ENCODE measurements at places on chromosomes 7 and 10.

- no peak for DNase-seq
Observed at GRCh38 chr10:22629852-22630233, 84.5 kb downstream of the PIP4K2A start.

- DNase-seq = no peak
Observed at GRCh38 chr10:103448746-103449145, 3.4 kb downstream of the CALHM2 start.

- DNase-seq = no peak
Observed at GRCh38 chr10:116636976-116637375, 16.2 kb downstream of the PNLIPRP2 start.

- DNase-seq = no peak
Observed at GRCh38 chr10:121302541-121303180, 295.6 kb downstream of the FGFR2 start.

DNA sequence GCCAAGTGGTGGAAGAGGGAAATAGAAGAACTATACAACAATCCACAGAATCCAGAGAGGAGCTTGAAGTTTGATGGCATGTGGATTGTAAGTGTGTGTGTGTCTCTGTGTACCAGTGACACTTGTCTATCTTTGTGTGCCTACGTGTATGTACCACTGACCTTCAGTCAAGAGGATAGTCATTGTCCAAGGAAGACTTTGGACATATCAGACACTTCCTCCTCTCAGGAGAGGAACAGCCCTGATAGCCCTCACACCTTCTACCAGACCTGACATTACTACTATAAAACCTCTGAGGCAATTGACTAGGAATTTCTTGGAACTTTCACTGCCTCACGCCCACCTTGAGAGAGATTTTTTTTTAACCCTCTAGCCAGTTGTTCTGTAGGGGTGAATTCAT is 19.6 kb upstream of the MGAM2 start:
- DNase-seq = no peak

DNA sequence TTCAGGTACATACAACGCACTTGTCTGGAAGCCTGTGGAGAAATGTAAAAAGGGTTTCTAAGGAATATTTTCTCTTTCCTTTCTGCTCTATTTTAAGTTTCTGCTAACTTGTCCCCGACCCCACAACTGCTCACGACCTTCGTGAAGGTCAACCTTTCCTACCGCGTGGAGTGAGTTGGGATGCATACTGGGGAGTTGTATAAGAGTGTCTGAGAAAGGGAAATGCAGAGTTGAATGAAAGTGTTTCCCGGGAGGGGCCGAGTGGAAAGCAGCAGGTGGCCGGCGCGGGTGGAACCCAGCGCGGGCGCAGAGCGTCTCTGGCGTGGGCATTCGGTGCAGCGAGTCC is 17.9 kb upstream of the ACBD5 start:
- no peak for DNase-seq

DNA sequence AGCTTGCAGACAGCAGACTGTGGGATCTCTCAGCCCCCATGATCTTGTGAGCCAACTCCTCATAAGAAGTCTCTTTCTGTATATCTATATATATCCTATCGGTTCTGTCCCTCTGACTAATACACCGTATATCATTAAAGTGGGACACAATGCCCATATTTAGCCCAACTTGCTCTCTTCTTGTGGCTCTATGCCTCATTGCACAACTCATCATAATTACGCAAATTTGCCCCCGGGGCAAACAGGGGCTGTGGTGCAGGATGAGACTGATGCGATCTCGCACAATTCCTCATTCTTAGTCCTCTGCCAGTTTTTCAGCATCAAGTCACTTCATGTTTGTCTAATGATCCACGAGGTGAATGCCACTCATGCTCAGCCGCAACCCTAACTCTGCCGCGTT is 183.2 kb downstream of the PRPF18 start:
- no peak for DNase-seq

DNA sequence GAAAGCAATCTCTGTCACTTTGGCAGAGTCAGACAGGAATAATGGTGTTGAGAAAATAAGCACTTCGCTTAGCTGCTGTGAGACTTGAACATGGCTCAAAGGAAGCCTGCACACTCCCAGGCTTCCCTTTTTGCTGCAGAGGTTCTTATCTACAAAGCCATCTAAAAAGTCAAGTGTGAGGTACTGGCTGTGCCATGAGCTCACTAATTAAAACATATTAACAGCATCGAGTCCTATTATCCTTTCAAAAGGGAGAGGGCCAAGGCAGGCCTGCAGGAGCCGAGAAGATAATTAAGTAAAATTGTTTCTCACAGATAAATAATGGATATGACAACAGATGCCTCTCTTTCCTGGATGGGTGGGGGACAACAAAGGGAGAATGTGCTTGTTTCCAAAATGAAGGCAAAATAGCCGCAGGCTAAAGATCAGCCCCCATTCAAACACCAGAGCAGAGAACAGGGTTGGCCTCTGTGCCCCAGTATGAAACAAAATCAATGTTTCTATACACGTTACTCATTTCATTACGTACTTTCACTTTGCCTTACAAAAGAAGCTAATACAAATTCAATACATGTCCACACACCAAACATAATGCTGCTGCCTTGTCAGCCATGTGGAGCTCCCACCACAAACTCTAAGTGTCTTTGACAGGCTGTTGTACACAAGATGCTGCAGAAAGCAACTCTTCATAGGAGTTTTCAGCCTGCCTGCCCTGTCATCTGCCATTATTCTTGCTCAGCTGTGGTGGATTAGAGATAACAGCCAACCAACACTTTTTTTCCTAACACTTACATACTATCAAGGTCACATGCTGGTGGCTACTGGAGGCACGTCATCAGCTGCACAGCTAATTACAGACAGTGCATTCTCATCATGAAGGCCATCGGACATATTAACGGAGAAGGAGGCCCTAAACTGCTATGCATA is 55.3 kb downstream of the ELAPOR2 start:
- DNase-seq = no peak

DNA sequence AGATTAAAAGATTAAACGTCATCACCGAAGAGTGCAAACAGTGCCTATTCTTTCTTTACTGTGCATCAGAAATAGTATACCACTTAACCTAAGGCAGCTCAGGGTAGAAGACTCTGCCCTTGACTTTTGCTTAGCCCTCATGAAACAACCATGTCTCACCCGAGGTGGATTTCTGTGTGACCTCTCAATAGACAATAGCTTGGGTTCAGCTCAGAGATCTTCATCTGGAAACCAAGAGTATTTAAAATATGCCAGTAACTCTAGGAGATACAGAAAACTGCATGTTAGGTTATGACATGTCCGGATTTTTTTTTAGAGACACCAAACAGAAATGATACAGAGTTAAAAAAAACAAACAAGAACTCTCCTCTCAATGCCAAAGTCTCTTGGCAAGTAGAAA is 75.8 kb downstream of the JAZF1 start:
- no peak for DNase-seq

GRCh38 chr10:69715156-69715898 is 85.3 kb downstream of the FAM241B start:
- no peak for DNase-seq

DNA sequence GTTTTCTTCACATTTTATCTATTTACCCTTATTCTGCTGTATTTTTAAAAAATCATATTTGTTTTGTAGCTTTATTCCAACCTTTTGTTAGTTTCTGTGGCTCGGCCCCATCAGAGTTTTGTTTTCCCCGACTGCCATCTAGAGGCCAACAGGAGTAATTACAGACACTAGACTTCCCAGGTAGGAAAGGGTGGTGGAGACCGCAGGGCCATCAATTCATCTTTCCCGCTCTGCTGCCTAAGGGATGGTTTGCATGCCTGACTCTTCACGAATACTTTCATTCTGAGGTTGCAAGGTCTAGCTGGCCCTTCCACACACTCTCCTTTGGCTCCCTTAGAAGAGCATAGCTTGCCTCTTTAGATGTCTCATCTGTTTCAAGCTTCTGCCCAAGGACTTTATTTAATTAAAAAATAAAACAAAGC is 38.3 kb downstream of the LYZL2 start:
- DNase-seq = peak; percentile 32

DNA sequence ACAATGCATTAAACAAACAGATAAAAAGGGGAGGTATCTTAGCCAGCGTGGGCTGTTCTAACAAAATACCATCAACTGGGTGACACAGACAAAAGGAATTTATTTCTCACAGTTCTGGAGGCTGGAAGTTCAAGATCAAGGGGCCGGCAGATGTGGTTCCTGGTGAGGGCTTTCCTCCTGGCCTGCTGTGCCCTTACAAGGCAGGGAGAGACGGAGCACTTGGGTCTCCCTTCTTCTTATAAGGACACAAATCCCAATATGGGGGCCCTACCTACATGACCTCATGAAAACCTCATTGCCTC is 281.6 kb upstream of the KLF14 start:
- no peak for DNase-seq

DNA sequence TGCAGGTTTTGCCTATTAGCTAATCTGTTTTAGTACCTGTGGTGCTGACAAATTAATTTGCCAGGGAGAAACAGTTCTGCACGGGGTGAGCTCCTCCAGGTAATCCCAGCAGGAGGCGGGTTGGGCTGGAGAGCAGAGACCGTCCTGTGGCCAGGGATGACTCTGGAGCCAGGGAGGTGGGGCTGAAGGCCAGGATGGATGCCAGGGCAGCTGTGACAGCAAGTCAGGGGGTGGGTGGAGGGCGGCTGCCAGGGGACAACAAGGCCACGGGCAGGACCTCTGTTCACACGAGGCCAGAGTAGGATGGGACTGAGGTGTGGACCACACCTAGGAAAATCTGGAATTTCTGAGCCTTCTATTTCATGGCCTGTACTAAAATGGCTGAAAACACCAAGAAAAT is 48.9 kb downstream of the C10orf143 start:
- DNase-seq = no peak

- DNase-seq = no peak
Observed at GRCh38 chr7:148572067-148572522, 18.5 kb upstream of the C7orf33 start.

DNA sequence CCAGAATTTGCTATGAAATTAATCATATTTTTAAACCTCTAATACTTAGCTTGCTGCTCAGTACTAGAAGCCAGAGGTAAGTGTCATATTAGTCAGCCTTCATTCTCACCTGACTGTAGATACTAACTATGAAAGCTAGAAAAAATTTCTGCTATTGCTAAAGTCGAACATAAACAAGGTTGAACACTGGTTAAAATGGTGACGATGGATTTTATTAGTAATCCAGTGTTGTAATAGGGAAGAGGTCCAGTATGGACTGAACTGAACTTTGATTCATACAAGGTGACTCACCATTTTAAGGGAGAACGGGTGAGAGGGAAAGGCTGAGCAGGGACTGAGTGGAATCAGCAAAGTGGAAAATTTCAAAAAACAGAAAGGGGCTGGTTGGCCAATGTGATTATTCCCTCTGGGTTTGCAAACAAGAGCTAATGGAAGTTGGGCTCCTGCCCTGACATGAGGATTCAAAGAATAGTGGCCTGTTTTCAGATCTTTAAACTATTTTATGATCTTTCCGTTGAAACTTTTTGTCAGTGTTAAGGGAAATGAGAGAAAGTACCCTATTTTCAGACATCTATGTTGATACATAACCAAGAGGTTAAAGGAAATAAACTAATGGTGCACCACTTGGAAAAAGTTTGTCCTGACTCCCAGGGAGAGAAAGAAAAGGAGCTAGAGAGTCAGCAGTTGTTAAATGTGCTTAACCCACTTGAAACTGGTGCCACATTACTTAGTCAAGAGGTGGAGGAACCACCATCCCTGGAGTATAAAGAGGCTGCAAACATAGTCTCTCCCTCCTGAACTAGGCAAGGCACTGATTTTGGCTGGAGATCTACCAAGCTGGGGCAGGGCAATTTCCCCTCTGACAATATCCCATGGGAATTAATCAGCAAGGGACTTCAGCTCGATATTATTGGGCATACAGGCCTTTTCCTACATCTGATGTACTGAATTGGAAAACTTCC is 15.3 kb upstream of the AKR1C1 start:
- DNase-seq = no peak
